ENCODE measurements at places on chromosomes 5 and 9. TPM values are rescaled to one million over a fixed set of nuclear protein-coding genes. Genes with fewer than 3 reads are reported as not detected.

GRCh38 chr5:14413331-14413750 is 168.3 kb upstream of the OTULINL start:
- no peak for DNase-seq

DNA sequence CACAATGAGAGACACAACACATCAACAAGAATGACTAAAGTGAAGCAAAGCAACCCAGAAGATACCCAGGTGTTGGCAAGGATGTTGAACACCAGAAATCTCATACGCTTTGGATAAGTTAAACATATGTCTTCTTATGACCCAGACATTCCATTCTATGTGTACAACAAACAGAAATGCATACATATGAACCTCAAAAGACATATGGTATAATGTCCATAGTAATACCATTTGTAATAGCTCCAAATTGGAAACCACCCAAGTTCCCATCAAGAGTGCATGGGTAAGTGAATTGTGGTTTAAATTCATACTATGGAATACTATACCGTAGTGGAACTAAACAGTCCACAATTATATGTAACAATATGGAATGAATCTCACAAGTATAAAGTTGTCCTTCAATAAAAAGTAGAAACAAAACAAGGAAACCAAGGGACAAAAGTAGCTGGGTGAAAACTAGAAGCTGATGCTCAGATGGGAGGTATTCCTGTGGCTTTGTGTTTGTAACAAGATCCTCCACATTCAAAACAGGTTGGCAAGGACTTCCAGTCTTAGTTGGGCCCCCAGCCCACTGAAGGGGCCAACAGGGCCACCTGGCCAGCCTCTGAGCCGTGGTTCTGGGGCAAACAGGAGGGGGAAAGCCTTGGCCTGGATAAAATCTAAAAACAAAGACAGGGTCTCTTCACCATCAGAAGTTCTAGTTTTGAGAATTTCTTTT is 171.8 kb upstream of the PITX1 start:
- no peak for DNase-seq

DNA sequence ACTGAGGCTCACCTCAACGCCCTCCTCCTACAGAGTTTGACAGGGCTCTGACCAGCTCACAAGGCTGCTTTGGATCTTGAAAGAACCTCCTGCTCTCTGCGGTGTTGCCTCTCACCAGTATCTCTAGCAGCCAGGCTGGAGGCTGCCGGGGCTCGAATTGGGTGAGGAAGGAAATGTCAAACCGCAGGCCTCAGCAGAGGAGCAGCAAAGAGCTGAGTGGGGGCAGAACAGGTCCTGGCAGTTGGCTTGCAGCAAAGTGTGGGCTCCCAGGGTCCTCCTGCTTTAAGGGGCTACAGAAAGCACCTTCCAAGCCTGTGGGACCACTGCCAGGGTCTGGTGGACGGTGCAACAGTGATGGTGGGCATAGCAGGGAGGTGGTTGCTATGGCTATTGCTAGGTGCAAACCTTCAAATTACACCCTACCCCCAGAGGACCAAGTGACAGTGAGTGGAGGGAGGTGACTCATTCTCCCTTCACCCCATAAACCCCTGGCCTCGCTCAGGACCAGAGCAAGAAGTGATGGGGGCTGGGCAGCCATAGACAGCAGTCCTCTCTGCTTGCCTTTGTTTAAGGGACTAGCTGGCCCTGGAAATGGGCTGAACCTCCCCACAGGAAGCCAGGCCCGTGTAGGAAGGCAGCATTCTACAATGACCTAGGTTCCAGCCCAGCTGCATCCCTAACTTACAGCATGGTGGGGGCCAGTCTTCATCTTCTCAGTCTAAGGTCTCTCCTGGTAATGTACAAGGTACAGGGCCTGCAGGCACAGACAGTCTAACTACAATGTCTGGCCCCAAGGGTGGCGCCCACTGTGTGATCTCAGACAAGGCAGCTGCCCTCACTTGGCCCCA is 18.7 kb downstream of the LCP2 start:
- DNase-seq: no peak

DNA sequence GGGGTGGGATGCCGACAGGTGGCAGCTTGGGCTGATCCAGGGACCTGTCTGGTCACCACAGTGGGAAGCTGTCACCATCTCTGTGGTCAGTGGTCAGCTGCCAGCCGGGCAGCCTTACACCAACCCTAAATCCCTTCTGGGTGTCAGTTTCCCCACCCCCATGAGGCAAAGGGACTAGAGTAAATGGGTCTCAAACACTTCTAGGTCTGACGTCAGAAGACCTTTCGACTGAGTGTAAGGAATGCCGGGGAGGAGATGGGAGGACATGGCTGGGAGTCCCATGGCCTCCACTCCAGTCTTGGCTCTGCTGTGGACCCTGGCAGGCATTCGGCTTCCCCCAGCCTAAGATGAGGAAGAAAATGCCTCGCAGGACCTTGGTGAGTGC is 40.3 kb upstream of the SLC25A51 start:
- DNase-seq: no peak

DNA sequence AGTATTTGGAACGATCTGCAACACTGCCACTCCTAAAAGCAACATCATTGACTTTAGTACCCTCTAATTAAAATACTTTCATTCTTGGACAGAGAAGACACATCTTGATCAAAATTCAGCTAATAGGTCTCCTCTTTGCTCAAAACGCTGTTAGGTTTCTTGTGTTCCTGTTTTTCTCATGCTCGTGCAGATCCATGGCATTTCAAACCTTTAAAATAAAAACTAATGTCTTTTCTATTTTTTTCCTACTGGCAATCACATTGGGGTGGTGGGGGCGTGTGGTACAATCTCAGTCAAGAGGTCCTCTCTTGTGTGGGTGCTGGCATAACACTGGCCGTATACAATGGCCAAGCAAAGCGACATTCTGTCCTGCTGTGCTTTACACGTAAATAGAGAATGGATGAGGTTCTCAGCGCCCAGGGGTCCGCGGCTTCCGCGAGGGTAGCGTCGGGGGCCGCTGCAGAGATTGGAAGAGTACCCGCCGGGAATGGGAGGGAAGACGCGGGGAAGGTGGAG is 315 bp upstream of the GPR150 start:
- no peak for DNase-seq

DNA sequence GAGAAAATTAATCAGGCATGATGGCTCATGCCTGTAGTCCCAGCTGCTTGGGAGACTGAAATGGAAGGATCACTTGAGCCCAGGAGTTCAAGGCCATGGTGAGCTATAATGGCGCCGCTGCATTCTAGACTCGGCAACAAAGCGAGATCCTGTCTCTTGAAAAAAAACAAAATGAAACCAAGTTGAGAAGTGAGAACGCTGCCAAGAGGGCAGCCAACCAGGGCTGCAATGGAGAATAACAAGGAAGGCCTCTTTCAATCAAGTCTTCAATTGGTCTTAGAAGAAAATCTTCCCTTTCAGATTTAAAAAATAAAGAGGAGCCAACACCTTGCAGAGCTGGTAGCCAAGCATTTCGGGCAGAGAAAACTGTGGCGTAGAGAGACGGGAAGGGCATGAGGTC is 14.7 kb downstream of the KIAA1958 start:
- DNase-seq: no peak

- DNase-seq: no peak
Measured at GRCh38 chr5:111731638-111732037, 25.4 kb downstream of the NREP start.

The F12 gene
- total RNA-seq: 6.0 TPM

The TAS2R1 gene
- total RNA-seq: not detected

The TRIM7 gene
- total RNA-seq: 2.6 TPM

The NFIB gene
- 89.7 TPM for total RNA-seq

The PCDHA1 gene
- total RNA-seq: not detected

The ELOVL7 gene
- total RNA-seq: 77.6 TPM

Measured in Peyer's patch (tissue), 4 donors.